ENCODE measurements at places on chromosomes 1 and 21.
A peak's percentile ranks its signal among the peaks of the same experiment; 100 is the strongest.

GRCh38 chr1:112707221-112708001 is 484 bp upstream of the RHOC start:
- peak; percentile 71 for DNase-seq

DNA sequence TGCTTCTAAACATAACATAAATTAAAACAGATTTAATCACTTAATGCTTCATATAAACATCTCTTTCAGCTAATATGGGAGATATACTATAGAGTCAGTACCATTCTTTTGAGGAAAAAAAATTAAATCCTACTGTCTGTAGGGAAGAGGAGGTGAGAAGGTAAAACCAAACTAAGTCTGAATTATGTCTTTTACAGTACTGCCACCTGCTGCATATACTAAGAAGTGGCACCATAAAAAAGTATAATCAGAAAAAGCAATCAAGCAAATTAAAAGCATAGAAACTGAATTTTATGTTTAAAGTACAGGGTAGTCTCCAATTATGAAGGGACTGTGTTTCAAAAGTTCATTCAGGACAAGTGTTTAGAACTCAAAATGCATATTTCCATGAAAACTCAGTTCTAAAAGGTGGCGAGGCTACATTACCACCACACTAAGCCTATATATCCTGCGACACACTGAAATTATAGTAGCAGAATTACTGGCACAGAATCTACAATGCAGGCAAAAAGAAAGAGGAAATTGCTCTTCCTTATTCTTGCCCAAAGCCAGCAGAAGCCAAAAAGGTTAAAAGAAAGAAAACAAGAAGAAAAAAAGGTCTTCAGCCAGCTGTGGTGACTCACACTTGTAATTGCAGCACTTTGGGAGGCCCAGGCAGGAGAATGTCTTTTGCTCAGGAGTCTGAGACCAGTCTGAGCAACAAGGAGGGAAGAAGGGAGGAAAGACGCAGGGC is 9.0 kb downstream of the NSL1 start:
- DNase-seq: no peak

- no peak for DNase-seq
Measured at GRCh38 chr21:42505090-42505726, 8.4 kb upstream of the SLC37A1 start.

DNA sequence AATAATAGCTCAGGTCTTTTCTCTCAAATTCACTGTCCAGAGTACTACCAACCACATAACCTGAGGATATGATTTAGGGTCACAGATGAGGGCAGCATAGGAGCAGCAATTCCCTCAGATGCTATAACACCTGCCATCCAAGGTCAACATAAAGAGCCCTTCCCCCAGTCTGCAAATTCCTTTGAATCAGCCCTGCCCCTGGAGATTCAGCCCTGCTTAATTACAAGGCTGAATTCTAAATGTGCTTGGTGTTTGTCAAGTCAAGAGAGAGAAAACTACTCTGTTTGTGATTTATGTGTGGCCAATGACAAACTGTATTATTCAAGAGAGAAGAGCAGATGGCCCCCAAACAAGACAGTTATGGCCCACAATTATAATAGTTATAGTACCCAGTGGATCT is 195.7 kb upstream of the ADGRL2 start:
- no peak for DNase-seq

DNA sequence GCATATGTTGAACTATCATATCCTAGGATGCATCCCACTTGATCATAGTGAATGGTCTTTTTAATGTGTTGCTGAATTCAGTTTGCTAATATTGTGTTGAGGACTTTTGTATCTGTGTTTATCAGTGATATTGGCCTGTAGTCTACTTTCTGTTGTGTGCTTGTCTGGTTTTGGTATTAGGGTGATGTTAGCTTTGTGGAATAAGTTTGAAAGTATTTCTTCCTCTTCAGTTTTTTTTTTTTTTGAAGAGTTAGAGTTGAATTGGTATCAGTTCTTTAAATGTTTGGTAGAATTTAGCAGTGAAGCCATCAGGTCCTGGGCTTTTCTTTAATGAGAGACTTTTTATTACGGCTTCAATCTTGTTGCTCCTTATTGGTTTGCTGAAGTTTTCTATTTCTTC is 162.3 kb downstream of the VAV3 start:
- no peak for DNase-seq

- DNase-seq: no peak
Measured at GRCh38 chr1:174408146-174408545, 39.6 kb upstream of the GPR52 start.

- DNase-seq: no peak
Measured at GRCh38 chr1:5810553-5811270, 181.5 kb downstream of the NPHP4 start.

DNA sequence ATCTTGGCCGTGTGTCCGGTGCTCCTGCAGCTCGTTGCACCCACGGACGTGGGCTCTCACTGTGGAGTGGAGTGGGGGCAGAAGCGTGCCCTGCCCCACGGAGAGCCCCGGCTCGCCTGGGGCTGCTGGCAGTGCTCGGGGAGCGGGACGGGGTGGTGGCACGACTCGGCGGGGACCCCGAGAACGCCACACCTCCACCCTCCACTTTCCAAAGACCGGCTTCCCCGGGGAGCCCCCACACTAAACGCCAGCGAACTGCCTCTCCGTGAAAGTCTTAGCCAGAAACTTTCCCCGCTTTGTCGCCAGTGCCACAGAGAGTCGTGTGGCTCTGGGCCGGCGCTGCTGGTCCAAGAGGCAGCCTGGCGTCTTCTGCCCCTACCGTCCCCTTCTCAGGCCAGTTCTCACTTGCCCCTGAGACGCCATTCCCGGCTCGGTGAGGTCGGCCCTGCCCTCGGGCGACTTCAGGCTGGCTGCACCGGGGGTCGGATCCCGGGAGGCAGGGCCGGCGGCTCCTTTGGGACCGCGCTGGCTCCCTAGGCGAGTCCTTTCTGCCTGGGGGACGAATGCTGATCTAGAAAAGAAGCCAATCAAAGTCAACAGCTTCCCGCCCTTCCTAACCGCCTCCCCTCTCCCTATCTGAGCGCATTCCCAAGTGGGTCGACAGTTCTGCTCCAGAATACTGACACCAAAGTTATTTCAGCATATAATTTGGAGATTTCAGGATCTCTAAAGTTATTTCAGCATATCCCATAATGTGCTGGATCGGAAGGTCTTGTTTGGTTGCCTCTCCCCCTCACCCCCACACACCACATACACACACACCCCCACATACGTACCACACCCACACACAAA is 2.6 kb upstream of the SAMD13 start:
- peak; percentile 37 for DNase-seq

- no peak for DNase-seq
Measured at GRCh38 chr1:48214820-48215219, 7.7 kb upstream of the SLC5A9 start.

DNA sequence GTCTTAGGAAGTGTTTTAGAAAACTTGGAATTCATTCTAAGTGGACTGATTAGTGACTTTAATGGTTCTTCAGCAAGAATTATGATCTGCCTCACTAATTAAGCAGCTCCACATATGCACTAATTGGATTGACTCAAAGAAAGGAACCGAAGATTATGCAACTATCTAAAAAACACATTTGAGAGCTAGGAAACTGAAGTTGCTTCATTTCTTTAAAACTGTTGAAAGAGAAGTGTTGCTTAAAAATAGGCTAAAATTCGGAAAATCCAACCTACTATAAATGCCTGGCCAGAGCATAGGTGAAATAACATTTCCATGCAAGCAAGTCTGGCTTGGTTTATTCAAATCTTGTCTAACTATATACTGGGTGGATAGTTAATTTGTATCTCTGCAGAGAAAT is 502.9 kb upstream of the ZRANB2 start:
- DNase-seq: no peak

DNA sequence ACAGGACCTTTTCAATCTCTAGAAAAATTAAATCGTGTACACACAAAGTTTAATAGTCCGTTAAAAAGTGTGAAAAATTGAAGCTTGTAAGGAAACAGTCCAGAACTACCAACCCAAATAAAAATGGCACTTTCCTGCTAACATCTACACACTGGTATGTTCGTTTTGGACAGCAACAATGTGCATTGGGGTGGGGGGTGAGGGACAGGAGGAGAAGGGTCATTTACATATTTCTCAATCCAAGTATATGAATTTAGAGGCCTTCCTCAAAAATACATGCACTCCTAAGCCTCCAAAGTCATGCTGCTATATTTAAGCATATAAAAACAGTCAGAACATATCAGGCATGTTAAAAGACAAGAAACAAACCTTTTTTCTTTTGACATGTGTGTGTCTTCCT is 2.5 kb downstream of the PPP1R15B start:
- no peak for DNase-seq

- DNase-seq: no peak
Measured at GRCh38 chr1:101918277-101918676, 78.4 kb downstream of the OLFM3 start.

GRCh38 chr21:29441651-29442050 is 142.9 kb downstream of the BACH1 start:
- DNase-seq: no peak

- DNase-seq: no peak
Measured at GRCh38 chr1:29861922-29862321, 625.6 kb downstream of the PTPRU start.

GRCh38 chr1:175192111-175192629 is 406 bp downstream of the KIAA0040 start:
- peak; percentile 36 for DNase-seq
